CD4-positive, alpha-beta T cell treated with Interleukin-4 for 1 hour (primary cell): ENCODE measurements at places on chromosomes 3 and 15.

GRCh38 chr3:28188686-28189085 is 52.7 kb upstream of the CMC1 start:
- no peak for DNase-seq

- no peak for DNase-seq
Observed at GRCh38 chr15:93020976-93021772, 67.8 kb downstream of the RGMA start.

- DNase-seq = no peak
Observed at GRCh38 chr15:39213385-39213840, 367.5 kb upstream of the THBS1 start.

DNA sequence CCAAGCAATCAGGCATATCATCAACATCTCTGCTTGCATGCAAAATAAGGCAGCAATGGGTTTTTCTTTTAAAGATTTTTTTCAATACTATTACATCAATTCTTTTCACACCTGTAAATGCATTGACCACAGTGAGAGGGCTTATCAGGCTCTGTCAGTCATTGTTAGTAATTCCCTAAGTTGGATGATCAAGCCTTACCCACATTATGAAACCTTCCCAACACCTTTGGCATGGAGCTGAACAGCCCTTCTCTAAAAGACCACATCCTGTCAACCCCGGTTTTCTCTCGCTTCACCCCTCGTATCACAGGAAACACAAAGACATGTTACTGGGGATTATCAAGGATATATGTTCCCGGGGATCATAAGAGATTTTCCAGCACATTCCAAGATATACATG is 135.2 kb upstream of the SLC24A5 start:
- no peak for DNase-seq

- DNase-seq = peak; percentile 5
Observed at GRCh38 chr3:29280404-29281093, at the start of gene RBMS3. Gene RBMS3, plus strand, starts transcription at chr3:29281071.

- DNase-seq = no peak
Observed at GRCh38 chr3:193662757-193663322, 69.8 kb downstream of the OPA1 start.

DNA sequence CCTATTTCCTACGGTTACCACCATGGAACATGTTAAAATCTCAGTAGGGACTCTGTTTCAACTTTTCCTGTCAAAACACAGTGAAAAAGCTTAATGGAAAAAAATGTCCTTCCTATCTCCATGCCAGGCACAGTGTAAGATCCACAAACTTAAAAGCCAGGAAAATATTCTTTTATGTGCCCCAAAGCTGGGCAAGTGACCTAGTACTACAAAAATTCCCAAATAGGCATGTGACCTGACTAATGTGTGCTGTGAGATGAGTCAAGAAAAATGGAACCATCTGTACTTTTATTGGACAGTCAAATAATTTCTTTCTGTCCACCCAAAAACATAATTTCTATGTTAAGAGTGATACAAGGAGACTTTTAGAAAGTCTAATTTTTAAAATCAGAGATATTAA is 406.0 kb downstream of the ZBTB20 start:
- no peak for DNase-seq

GRCh38 chr15:62770752-62771151 is 271.8 kb upstream of the TPM1 start:
- DNase-seq = no peak

DNA sequence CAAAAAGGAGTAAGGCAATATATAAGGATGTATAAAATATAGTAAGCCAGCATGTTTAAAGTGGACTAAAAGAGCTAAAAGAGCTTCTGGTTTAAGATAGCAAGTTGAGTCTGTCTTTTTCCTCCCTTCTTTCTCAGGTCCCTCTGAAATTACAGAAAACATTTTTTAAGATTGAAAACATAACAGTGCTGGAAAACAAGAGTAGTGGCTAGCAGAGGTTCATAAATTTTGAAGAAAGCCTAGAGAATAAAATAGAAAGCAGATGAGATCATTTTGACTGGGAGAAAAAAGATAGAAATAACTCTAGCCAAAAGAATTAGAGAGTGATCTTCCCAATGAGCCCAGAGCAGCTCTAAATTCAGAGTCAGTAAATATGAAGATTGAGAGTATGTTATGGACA is 41.9 kb downstream of the ATP8B4 start:
- DNase-seq = no peak

GRCh38 chr3:18420555-18420954 is 4.6 kb downstream of the SATB1 start:
- DNase-seq = no peak

- DNase-seq = no peak
Observed at GRCh38 chr3:33962396-33962795, 164.0 kb downstream of the PDCD6IP start.

- DNase-seq = no peak
Observed at GRCh38 chr3:127002195-127003174, 19.6 kb downstream of the PLXNA1 start.

DNA sequence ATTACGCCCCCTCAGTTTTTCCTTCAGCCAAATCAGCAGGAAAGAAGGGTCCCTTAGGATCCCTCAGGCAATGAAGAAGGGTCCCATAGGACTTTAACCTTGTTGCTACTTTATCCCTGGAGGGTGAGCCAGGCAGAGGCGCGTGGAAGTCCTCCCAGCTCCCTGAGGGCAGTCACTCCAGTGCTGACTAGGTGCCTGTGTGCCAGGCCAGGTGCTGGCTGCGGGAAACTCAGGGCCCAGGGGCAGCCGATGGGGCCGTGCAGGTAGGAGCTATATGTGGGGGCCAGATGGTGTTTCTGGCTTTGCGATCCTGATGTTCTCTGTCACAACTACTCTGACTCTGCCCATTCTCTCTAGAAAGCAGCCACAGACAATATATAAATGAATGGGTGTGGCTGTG is 42.8 kb upstream of the IQSEC1 start:
- no peak for DNase-seq

DNA sequence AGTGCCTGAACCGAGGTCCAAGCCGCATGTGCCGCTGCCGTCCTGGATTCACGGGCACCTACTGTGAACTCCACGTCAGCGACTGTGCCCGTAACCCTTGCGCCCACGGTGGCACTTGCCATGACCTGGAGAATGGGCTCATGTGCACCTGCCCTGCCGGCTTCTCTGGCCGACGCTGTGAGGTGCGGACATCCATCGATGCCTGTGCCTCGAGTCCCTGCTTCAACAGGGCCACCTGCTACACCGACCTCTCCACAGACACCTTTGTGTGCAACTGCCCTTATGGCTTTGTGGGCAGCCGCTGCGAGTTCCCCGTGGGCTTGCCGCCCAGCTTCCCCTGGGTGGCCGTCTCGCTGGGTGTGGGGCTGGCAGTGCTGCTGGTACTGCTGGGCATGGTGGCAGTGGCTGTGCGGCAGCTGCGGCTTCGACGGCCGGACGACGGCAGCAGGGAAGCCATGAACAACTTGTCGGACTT is 7.1 kb downstream of the DLL4 start:
- DNase-seq = no peak

- peak; percentile 17 for DNase-seq
Observed at GRCh38 chr3:172201870-172202236, 162.5 kb downstream of the FNDC3B start.

DNA sequence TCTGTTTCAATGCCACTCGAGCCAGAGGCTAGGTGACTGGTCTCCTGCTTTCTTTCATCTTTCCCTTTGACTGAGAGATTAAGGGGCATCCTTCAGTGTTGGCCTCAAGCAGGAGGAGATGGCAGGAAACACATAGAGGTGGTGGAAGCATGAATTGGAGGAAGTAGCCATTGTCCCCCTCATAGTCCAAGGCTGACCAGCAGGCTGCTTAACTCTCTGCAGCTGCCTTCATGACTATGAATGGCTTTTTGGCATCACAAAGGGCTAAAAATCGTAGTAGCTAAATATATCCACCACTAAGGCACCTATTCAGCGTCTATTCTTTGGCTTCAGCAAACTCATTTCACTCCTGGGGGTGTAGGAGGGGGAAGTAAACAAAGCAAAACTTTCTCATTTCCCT is 7.0 kb upstream of the FRMD4B start:
- DNase-seq = no peak

DNA sequence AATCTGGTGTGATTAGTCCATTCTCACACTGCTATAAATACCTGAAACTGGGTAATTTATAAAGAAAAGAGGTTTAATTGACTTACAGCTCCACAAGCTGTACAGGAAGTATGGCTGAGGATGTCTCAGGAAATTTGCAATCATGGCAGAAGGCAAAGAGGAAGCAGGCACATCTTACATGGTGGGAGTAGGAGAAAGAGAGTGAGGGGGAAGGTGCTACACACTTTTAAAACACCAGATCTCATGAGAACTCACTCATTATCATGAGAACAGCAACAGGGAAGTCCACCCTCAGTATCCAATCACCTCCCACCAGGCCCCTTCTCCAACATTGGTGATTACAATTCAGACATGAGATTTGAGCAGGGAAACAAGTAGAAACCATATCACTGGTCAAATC is 24.0 kb upstream of the ACP3 start:
- DNase-seq = no peak

DNA sequence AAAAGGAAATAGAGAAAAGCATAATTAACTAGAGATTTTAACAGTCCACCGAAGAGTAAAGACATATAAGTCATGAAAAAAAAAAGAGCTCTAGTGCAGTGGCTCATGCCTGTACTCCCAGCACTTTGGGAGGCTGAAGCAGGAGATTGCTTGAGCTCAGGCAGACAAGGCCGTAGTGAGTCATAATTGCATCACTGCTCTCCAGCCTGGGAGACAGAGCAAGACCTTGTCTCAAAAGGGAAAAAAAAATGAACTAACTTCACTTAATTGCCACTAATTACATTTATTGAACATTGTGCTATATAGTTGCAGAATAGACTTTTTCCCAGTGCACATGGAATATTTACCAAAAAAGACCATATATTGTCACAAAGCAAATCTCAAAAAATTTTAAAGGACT is 221.8 kb downstream of the CBLB start:
- no peak for DNase-seq

DNA sequence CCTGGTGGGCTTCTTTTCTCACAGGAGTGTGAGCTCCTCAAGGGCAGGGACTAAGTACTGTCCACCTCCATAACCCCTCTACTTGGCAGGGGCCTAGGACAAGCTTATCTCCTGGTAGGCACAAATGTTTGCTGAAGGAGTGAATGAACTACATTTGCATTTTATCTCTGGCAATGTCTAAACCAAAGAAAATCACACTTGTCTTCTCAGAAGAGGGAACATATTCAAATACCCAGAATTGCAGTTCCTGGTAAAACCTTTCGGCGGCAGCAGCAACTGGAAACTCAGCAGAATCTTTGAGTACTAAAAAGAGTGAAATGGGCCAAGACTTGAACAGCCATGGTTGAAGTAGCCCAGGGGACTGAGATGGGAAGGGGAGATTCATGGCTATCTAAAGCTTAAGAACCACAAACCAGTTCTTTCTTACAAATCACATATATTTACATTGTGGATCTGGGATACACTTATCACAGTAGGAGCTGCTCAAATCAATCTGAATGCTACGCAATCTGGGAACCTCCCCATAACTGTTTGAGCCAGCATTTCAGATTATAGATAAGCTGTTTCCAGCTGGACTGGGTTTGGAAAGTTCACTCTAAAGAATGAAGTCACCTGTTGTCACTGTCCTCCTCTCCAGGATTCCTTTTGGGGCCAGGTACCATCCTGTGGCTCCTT is 18.7 kb upstream of the PTPN9 start:
- DNase-seq = no peak
